ENCODE measurements at places on chromosomes 3 and 15.

DNA sequence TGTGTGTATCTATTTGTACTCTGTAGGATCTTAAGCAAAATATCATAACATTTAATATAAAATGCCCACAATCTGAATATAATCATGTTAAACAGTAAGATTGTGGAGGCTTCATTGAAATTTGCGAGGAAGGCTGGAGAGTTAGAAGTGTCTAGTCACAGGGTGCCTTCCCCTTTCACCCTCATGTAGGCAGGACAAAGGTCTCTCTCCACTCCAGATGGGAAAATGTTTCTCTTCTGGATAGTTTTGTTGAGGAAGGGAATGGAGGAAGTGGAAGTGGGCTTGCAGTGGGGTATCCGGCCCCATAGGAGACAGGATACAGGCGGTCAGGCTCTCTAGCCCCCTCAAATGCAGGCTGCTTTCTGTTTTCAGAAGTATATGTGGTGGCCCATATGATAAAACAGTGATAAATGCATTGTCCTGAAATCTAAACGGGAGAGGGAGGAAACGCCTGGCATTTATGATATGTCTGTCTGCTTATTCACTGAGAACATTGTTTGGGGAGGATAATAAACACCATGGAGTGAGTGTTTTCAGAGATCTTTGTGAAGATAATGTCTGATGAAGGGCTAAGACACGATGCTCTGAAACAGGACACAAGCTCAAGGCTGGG, 13.3 kb upstream of the MYZAP start:
- no peak for DNase-seq

DNA sequence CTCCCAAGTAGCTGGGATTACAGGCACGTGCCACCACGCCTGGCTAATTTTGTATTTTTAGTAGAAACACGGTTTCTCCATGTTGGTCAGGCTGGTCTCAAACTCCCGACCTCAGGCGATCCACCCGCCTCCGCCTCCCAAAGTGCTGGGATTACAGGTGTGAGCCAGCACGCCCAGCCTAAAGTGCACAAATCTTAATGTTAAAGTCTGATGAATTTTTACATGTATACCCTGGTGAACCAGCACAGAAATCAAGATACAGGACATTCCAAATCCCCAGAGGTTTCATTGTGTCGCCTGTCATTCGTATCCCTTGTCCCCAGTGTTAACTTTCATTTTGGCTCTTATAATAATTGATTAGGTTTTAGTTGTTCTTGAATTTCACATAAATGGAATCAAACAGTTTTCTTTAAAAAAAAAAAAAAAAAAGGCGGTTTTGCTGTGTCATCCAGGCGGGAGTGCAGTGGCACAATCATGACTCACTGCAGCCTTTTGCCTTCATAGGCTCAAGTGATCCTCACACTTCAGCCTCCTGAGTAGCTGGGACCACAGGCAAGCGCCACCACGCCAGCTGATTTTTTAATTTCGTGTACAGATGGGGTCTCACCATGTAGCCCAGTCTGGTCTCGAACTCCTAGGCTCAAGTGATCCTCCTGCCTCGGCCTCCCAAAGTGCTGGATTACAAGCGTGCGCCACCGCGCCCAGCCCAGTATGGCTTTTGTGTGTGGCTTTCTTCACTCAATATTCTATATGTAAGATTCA, 1.5 kb upstream of the TM4SF19 start:
- no peak for DNase-seq

DNA sequence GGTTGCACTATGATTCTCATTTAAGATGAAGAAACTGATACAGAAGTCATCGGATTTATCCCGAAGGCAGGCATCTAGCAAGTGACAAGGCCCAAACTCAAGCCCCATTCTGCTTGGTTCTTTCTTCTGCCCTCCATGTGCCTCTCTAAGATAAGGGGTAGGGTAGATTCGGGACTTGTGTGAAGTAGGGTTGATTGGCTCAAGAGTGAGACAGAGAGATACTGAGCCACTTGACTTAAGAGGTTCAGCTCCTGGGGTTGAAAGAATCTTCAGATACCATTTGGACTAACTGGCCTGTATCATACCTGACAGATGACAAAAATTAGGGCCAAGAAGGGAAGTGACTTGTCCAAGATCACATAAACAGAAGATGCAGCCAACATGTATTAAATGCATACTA, 891 bp downstream of the RFT1 start:
- DNase-seq, result no peak

GRCh38 chr3:13217736-13218540, 144.7 kb upstream of the IQSEC1 start:
- DNase-seq, result no peak

DNA sequence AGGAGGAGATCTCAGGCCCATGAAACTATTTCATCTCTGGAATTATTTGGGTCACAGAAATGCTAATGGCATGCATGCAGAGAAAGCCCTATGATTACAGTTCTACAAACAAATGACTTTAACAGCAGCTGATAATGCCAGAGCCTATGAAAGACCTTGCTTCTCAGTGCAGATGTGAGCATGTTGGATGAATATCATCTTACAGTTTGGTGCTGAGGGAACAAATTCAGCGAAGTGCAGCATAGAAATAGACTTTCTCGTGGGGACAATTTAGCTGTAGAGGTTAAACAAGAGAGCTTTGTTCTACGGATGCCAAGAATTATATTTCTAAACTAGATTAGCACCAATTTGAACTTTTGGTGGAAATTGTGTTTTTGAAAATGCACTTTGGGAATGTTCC, 27.7 kb downstream of the PTX3 start:
- DNase-seq, result no peak

GRCh38 chr15:74227968-74228722, 8.0 kb upstream of the CCDC33 start:
- no peak for DNase-seq

DNA sequence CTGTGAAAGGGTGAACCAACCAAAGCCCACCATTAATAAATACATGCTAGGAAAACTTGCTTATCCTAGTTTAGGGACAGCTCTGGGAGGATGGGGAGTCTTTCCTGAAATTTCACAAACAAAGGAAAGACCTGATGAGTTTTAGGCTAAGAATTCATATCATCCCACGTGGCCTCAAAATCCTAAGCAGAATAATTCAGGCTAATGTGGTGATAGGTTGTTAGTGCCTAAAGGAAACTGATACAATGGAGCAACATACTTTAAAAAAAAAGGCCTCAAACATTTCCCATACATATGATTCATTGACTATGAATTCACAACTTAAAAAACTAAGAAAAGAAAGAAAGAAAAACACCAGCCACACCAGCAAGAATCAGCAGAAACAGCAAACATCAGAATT, 126.9 kb upstream of the CNTN4 start:
- no peak for DNase-seq
